Vagina (tissue), 2 donors: ENCODE measurements at places on chromosomes 4 and X.

GRCh38 chr4:9893329-9894108 lies 112.1 kb downstream of the DRD5 start:
- no peak for DNase-seq

- no peak for DNase-seq
Observed at GRCh38 chr4:2882341-2882740, 38.7 kb downstream of the ADD1 start.

DNA sequence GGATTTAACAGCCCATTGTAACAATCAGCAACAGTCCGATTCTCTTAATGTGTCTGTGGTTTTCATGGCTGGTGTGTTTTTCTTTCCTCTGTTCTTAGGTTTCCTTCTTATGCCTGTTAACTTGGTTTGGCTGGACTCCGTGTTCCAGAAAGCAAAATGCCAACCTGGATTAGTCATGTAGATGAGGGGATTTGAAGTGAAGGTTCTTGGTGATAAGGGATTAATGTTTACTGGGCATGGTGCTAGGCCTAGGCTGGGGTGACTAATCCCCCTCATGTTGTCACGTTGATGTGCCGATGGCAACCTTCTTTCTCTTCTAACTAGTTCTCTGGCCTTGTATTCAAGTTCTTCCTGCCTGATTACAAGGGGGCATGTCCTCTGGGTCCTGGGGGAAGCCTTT lies 85.9 kb downstream of the REPS2 start:
- no peak for DNase-seq

DNA sequence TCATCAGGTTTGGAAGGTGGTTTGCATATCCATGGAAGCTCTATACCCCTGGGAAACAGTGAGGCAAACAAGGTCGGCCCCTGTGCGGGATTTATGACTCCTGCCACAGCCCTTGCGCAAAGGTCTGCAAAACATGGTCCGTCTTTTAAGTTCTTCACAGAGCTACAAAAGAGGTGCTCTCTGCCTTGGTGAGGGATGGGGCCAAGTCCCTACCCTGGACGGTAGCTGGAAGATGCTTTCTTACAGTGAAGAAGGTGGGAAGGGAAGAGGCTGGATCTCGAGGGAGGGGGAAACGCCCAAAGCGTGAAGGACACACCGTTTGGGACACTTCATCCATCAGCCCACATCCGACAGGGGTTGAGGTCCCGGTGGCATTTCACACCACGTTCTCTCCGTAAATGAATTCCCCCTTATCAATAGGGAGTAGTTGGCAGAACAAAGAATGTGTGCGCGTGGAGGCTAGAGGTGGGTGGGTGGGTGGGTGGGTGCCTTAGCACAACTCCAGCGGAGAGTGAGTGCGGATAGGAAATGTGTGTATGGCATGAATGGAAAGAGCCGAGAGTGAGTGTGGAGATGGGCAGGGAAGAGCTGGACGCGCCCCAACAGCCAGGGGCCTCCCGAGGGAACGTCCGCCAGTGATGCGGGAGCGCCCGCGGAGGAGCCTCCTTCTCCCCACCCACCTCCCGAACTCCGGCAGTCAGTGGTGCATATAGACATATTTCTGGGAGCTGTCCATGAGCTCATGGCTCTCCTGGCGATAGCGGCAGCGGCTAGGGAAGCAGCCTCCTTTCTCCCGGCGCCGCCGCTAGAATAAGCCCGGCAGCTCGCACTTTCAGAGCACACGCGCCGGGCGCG lies 68.3 kb downstream of the LARP7 start:
- no peak for DNase-seq

DNA sequence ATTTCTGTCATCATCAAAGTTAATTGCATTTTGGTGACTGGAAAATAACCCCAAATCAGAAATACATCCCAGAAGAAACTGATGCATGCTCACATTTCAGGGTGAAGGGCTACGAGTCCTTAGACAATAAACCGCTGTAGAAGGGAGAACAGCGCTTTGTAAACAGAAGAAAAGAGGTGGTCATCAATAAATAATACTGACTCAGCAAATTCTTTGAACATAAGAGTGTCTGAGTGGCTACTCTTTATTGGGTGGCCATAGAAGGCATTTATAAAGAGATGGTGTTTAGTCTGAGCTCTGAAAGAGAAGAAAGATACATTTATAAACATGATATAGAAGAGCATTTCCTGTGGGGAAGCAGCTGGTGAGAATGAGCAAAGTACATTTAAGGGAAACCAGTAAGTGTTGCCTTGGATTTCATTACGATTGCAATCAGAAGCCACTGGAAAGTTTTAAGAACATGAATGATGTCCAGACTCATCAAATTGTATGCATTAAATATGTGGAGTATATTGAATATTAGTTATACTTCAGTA lies 246.9 kb upstream of the GIMD1 start:
- DNase-seq, result no peak

DNA sequence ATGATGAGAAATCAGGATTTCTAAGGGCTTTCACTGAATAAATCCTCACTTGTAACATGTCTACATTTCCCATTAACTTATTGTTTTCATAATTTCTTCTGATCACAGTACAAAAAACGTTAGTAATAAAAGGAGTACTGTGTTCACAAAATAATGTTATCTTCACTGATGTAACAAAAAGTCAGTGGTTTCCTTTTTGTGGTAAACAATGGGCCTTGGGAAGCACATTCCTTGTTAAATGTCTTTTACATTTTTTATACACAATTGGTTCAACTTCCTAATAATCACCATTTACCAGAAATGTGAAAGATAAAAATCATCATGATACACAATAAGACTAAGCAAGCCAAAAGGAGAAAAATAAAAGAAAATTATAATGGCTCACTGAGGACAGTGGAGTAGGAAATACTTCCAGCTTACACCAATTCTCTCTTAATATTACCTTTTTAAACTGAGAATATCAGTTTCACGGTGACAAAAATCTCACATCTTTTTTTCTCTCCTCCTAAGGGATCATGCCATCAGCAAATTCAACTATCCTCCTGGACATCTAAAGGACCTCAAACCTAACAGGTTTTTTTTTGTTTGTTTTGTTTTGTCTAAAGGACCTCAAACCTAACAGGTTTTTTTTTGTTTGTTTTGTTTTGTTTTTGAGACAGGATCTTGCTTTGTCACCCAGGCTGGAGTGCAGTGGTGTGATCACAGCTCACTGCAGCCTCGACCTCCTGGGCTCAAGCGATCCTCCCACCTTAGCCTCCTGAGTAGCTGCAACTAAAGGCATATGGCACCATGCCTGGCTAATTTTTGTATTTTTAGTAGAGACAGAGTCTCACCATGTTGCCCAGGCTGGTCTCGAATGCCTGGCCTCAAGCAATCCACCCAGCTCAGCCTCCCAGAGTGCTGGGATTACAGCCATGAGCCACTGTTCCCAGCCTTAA lies 57.3 kb downstream of the FRYL start:
- DNase-seq, result no peak

DNA sequence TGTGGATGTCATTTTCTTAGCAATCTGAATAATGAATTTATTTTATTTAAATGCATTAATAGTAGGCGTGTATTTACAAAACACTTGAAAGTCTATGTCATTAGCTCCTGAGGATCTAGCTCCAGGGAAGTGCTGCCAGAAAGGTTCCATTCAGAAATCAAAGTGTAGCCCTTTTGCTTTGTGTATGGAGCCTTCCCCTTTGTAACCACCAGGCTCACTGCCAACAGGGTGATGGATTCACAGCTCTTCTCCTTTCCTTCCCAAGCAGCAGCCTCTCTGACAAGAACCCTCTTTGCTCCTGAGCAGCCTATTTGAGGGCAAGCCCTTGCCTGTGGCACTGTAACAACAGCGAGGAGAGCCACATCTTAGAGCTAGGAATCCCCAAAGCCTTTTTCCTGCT lies 286.0 kb upstream of the RASGEF1B start:
- DNase-seq, result no peak

DNA sequence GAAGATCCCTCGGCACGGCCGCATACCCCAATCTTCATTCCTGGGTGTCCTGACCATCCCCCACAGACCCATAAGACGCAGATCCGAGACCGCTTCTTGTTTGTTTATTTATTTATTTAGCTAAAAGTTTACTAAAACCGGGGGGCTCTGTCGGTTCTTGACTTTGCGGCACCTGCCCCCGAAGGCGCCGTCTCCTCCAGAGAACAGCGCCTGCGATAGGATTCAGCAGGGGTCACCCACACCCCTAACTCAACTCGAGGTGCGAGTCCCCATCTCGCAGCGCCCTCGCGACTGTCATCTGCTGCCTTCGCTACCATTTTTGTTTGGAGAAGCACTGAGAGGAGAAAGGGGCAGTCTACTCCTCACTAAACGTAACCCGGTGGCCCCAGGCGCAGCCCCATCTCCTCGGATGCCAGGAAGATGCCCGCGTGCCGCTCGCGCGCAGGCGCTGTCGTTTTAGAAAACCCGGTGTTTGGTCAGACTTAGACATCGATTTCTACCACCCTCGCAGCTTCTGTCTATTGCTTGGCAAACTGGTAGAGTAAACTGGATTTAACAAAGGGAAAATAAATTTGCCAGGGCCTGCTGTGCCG lies 18.9 kb upstream of the GPR101 start:
- DNase-seq, result no peak
